Glutamatergic neuron (in vitro differentiated cells): ENCODE measurements at places on chromosomes 1 and 21. TPM values are rescaled to one million over a fixed set of nuclear protein-coding genes. Genes with fewer than 3 reads are reported as not detected.

- H3K36me3 ChIP-seq, result no peaks in the 10 kb centered on the region
- H3K4me1 ChIP-seq, result no peaks in the 10 kb centered on the region
- no peak overlapping the region for H3K4me3 ChIP-seq
- DNase-seq, result no peak
- H3K27me3 ChIP-seq, result no peaks in the 10 kb centered on the region
Measured at GRCh38 chr21:18760247-18760646, 356.7 kb upstream of the TMPRSS15 start.

- peaks cover 31% of the 10 kb centered on the region for H3K4me1 ChIP-seq
- peak within 1 kb of the TSS; percentile 97 for H3K27ac ChIP-seq
- peak within 1 kb of the TSS; percentile 95 for H3K4me3 ChIP-seq
- DNase-seq, result peak; percentile 64
- H3K27me3 ChIP-seq, result peaks cover 11% of the 10 kb centered on the region
Measured at GRCh38 chr1:231338270-231339128, at the start of gene SPRTN. SPRTN (plus strand) TSS chr1:231338293; CDS start chr1:231338384, 91 bp downstream.

- H3K4me3 ChIP-seq, result no peak overlapping the region
- no peak for DNase-seq
- H3K27me3 ChIP-seq, result no peaks in the 10 kb centered on the region
Measured at GRCh38 chr1:190494451-190494850, 16.8 kb upstream of the BRINP3 start.

DNA sequence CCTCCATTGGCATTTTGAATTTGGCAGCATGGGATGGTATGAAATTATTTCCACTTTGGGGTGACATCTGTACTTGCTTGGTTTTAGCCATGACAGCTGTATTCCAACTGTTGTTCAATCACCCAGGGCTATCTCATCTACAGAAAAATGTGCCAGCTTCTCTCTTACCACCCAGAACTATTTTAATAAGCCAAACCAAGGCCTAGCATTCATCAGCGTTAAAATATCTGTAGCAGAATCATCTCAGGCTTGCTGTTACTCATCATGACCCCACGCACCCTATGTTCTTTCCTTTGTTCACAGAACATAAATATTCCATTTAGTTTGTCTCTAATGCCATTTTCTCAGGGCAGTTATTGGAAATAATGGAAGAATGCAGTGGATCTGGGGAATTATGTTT lies 49.8 kb downstream of the GIPC2 start:
- no peak overlapping the region for H3K27ac ChIP-seq
- no peak overlapping the region for H3K4me3 ChIP-seq
- no peaks in the 10 kb centered on the region for H3K4me1 ChIP-seq
- H3K36me3 ChIP-seq, result no peaks in the 10 kb centered on the region
- no peaks in the 10 kb centered on the region for H3K27me3 ChIP-seq

GRCh38 chr1:214912127-214912526 lies 170.4 kb upstream of the KCNK2 start:
- DNase-seq, result no peak
- no peaks in the 10 kb centered on the region for H3K27me3 ChIP-seq
- H3K4me3 ChIP-seq, result no peak overlapping the region
- H3K36me3 ChIP-seq, result no peaks in the 10 kb centered on the region

DNA sequence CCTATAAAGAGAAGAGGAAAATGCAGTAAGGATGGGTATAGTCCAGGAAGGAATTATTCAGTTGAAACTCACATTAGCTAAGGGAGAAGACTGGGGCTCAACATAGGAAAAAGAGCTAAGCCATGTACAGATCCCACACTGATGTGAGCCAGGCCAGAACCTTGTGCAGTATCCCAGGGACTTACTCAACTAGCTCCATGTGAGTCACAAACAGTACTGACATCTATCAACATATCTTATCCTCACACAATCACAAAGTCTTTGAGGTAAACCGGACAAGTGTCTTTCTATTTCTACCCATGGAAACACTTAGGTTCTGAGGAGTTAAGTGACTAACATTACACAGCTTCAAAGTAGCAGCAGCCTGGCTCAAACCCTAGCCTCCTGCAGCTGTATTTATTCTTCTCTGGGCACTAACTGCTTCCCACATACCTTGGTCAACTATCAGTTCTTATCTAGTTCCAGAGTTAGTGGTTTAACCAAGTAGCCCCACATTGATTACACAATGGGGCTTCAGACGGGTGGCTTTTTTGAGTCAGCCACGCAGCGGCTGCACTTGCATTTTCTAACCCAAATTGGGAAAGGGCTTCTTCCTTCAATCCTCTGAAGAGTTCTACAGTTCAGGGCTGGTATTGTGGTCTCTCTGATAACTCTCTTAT lies 9.5 kb downstream of the CD5L start:
- no peak for DNase-seq
- no peak overlapping the region for H3K4me3 ChIP-seq
- no peaks in the 10 kb centered on the region for H3K36me3 ChIP-seq
- no peak overlapping the region for H3K27ac ChIP-seq
- peaks cover 3% of the 10 kb centered on the region for H3K4me1 ChIP-seq

DNA sequence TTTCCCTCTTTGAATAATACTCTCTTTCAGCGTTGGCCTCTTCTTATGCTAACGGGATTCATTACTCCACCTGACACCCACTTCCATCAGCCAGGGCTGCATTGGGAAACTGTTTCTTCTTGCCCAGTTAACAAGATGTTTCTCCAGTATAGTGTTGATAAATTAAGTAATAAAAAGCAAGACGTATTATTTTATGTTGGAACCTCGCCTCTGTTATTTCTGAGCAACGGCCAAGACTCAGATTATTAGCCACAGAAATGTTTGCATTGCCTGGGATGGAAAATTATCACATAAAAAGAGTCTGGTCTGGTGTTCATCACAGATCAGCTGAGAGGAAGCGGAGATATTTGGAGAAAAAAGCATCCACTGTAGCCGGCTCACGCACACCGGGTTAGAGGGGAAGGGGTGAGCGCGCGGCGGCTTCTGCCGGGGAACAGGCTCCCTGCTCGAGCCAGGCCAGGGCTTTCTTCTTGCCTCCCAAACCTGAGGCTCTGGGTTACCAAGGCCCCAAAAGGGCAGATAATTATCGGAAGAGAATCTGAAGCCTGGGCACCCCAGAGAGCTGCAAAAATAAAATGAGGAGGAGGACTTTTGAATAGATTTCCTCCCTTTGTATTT lies 189.5 kb downstream of the PRDM16 start:
- H3K36me3 ChIP-seq, result peaks cover 5% of the 10 kb centered on the region
- peaks cover 9% of the 10 kb centered on the region for H3K27me3 ChIP-seq
- DNase-seq, result no peak
- H3K4me3 ChIP-seq, result no peak overlapping the region
- no peak overlapping the region for H3K27ac ChIP-seq
- H3K4me1 ChIP-seq, result no peaks in the 10 kb centered on the region

GRCh38 chr21:42446531-42446930 lies 42.8 kb downstream of the UBASH3A start:
- peaks cover 15% of the 10 kb centered on the region for H3K4me1 ChIP-seq
- no peak overlapping the region for H3K4me3 ChIP-seq
- H3K27ac ChIP-seq, result no peak overlapping the region
- H3K27me3 ChIP-seq, result peaks cover 15% of the 10 kb centered on the region
- H3K36me3 ChIP-seq, result no peaks in the 10 kb centered on the region

DNA sequence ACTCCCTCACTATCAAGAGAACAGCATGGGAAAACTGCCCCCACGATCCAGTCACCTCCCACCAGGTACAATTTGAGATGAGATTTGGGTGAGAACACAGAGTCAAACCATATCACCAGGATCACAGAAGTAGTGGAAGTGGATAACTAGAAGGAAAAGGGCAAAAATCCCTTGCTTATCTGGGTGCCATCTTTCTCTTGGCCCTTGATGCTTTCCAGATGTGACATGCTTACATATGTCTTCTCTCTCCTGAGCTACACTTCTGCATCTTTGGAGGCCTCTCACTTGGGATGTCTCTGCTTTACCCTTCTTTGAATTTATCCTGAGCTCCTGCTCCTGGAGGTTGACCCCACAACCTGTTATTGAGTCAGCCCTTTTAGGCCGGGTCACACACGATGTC lies 57.6 kb upstream of the APOBEC4 start:
- DNase-seq, result no peak
- no peak overlapping the region for H3K4me3 ChIP-seq
- H3K27ac ChIP-seq, result no peak overlapping the region
- peaks cover 4% of the 10 kb centered on the region for H3K4me1 ChIP-seq
- H3K27me3 ChIP-seq, result no peaks in the 10 kb centered on the region

DNA sequence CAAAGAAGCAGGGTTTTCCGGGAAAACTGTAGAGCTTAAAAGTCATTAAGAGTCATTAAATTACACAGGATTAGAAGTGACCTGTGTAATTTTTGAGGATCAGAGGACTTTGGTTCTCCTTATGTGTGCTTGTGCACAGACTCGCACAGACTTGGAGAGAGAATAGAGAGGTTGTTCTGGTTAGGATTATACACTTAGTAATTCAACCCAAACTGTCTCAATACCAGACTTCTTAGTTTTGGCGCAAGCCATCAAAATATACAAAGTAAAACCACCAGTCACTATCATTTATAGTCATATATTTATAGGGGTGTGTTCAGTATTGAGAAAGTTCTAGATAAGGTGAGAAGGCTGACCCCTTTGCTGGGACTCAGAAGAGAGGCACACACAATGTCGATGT lies 112.3 kb downstream of the HLX start:
- no peak overlapping the region for H3K27ac ChIP-seq
- H3K36me3 ChIP-seq, result no peaks in the 10 kb centered on the region
- no peak overlapping the region for H3K4me3 ChIP-seq
- H3K27me3 ChIP-seq, result no peaks in the 10 kb centered on the region
- peaks cover 5% of the 10 kb centered on the region for H3K4me1 ChIP-seq

GRCh38 chr1:5662744-5663126 lies 329.5 kb downstream of the NPHP4 start:
- H3K4me3 ChIP-seq, result no peak overlapping the region
- H3K27me3 ChIP-seq, result peaks cover 1% of the 10 kb centered on the region
- H3K4me1 ChIP-seq, result no peaks in the 10 kb centered on the region
- peaks cover 5% of the 10 kb centered on the region for H3K36me3 ChIP-seq
- DNase-seq, result no peak

- no peak for DNase-seq
- H3K27ac ChIP-seq, result peak overlapping the region; percentile 73
- H3K36me3 ChIP-seq, result no peaks in the 10 kb centered on the region
- peaks cover 15% of the 10 kb centered on the region for H3K27me3 ChIP-seq
- H3K4me1 ChIP-seq, result peaks cover 29% of the 10 kb centered on the region
Measured at GRCh38 chr1:7108251-7108650, 323.0 kb downstream of the CAMTA1 start.

GRCh38 chr1:221717485-221717853 lies 24.4 kb downstream of the DUSP10 start:
- peaks cover 2% of the 10 kb centered on the region for H3K36me3 ChIP-seq
- no peak overlapping the region for H3K4me3 ChIP-seq
- peaks cover 2% of the 10 kb centered on the region for H3K27me3 ChIP-seq

DNA sequence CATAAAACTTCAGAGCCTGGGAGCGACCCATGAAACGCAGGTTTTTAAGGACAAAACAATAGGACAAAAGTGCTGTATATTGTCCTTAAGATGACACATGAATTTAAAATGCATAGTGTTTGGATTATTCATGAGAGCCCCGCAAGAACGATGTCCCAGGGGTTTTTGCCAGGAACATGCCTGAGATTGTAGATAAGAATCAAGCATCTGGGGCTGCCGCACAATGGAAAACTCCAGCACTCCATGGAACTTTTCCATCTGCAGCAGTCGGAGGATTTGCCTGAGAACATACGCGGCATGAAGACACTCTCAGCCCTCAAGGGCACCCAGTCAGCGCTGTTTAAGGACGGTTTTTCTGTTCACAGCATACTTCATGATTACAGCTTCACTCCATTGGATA lies 5.3 kb upstream of the ERG start:
- peaks cover 13% of the 10 kb centered on the region for H3K4me1 ChIP-seq
- H3K27me3 ChIP-seq, result peaks cover 1% of the 10 kb centered on the region
- H3K27ac ChIP-seq, result no peak overlapping the region
- no peak overlapping the region for H3K4me3 ChIP-seq
- no peak for DNase-seq

DNA sequence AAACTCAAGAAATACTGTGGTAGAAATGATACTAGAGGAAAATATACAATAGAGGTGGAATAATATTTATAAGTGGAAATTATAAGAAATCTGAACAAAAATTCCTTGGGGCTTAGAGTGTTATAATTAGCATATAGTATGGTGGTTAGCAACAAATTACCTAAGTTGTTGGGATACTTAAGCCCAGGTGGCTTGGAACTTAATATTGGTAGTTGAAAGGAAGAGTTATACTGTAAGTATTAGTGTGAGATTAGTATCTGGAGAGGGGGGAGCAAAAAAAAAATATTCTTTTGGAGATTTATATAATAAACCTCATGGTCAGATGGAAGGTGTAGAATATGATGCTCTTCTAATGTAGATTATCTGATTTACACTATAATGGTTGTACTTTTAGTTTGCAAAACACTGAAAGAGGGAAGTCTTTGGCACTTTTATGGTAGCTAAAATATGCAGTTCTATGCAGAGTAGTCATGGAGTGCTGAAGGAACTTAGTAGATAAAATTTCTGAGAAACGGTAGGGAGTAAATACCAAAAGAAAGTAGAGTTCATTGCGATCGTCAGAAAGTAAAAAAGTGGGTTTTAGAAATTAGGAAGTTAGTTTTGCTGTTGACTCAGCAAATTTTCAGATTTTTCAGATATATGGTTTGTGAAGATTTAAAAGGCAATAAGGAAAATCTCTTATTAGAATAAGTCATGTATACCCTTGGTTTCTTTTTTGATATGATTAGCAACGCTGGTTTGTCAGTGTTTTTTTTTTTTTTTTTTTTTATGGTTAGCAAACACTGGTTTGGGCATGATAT lies 45.7 kb downstream of the MTF2 start:
- H3K27ac ChIP-seq, result no peak overlapping the region
- peaks cover 1% of the 10 kb centered on the region for H3K4me1 ChIP-seq

The SOX13 gene
- total RNA-seq, result 2.2 TPM

The CD52 gene
- 2.8 TPM for total RNA-seq

The TRNP1 gene
- total RNA-seq, result 13.9 TPM

The TARS2 gene
- total RNA-seq, result 38.7 TPM
